ENCODE measurements at places on chromosomes 7 and 10.

DNA sequence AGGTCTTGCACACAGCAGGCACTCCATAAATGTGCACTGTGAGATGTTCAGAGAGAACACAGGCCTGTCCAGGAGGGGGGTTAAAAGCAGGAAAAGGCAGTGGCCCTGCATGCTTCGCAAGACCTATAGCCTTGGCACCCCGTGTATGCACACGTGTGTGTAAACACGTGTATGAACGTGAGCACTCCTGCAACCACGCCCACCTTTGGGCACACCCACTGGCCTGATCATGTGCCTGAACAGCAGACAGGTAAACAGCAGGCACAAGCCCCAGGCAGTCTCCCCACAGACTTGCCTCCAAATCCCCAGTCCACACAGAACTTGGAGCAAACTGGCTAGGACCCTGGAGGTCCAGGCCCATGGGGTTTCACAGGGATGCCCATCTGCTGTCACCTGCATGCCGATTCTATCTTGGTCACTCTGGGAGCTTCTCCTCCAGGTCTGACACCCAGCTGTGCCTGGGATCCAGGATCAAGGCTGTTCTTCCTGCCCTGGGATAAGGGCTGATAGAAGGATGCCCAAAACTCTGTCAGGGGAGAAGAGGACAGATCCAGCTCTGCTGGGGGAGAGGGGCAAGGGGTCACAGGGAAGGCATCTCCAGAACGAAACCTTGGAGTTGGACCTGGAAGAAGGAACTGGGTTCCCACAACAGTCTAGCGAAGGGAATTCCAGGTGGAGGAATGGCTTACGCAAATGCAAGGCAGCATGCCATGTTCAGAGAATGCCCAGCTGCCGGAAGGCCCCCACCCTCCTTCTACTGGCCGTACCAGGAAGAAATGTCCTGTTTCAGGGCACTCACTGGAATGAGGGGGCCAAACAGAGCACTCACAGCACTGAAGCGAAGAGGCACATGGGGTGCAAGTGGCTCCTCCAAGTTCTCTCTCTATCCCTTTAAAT, 14.3 kb upstream of the ZMIZ1 start:
- DNase-seq, result no peak

- no peak for DNase-seq
Observed at GRCh38 chr7:20114468-20114867, 102.7 kb downstream of the MACC1 start.

GRCh38 chr10:124032971-124033886, 60.2 kb downstream of the CHST15 start:
- DNase-seq, result no peak

DNA sequence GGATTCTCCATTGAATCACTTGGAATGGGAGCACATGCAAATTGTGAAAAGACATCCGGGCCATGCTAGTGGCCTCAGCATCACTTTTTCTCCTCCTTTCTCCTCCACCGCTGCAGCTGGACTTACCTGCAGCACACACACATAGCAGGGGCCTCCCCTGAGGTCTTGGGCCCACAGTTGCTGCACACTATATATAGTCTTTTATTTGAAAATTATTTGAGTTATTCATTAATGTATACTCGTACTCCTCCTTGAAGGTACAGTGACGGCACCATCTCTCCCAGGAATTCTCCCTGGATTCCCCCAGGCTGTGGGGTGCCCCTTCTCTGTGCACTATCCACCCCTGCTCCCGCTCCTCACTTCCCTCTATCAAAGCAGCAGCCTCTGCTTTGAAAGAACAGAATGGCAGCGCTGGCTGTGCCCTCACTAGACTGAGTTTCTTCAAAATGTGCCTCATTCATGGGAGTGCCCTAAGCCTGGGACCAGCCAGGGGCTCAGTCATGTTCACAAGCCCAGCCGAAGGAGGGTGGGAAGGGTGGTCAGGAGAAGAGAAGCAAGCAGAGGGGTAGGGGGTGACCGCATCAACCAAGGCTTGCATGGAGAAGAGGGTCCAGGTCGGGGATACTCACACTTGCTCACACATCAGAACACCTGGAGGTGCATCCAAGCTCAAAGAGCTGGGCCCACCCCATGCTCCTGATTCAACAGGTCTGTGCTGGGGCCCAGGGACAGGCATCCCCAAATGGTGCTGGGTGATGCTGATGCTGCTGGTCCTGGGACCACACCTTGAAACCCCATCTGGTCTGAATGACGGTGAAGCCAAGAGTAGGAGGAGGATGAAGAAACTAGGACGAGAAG, 156.2 kb upstream of the ZMIZ1 start:
- no peak for DNase-seq

DNA sequence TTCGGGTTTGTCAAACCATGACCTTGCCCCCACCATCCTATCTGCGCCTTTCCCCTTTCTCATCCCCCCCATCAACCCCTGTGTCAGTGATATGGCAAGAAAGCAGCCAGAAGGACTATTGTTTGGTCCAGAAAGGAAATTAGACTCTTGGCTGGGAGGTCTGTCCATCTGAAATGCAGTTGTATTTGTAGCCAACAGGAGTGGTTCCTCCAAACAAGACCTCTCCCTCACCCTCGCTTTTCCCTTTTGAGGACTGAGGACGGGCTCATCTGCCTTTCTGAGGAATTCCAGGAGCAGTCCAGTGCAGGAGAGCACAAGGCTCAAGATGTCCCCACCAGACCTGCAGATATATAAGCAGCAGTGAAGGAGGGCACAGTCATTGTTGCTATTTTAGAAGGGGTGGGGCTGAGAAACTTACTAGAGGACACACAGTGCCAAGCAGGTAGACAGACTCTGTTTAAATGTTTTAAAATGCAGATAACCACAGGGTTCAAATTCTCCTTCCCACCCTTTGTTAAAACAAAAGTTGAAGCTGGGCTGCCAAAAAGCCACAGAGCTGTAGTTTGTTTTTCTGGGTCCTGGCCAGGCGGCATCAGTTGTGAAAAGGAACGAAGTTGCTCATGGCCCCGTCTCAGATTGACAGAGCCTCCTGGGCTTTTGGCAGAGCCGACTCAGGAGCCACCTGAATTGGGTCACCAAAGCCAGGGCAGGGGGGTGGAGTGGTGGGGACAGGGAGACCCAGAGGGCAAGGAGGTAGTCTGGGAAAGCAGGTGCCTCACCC, 37.3 kb downstream of the CYP17A1 start:
- DNase-seq, result no peak

Data from stimulated activated CD4-positive, alpha-beta T cell treated with anti-CD3 and anti-CD28 coated beads, Interleukin-2, amount 100 ng/mL, for 48 hours (primary cell).